Activated CD4-positive, alpha-beta T cell treated with anti-CD3 and anti-CD28 coated beads, Interleukin-2, Interleukin-4, amounts not matched to agents 100 ng/mL and 50 ng/mL, durations not matched to agents 16 hours and 8 hours (primary cell): ENCODE measurements at places on chromosomes 5 and 9.

DNA sequence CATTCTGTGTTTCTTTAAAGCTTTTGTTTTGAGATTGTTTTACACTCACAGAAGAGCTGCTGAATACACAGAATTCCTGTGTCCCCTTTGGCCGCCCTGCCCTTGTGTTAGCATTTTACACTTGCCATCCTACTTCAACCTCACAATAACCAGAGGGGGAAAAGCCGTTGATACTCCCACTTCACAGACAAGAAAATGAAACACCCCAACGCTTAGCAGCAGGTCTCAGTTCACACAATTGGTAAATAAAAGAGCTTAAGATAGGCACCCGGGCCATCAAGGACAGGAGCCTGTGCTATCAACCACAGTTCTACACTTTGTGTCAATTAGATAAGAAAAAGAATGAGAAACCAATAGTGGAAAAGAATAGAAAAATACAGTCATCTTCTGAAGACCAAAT, 178.0 kb downstream of the SYK start:
- no peak for DNase-seq

DNA sequence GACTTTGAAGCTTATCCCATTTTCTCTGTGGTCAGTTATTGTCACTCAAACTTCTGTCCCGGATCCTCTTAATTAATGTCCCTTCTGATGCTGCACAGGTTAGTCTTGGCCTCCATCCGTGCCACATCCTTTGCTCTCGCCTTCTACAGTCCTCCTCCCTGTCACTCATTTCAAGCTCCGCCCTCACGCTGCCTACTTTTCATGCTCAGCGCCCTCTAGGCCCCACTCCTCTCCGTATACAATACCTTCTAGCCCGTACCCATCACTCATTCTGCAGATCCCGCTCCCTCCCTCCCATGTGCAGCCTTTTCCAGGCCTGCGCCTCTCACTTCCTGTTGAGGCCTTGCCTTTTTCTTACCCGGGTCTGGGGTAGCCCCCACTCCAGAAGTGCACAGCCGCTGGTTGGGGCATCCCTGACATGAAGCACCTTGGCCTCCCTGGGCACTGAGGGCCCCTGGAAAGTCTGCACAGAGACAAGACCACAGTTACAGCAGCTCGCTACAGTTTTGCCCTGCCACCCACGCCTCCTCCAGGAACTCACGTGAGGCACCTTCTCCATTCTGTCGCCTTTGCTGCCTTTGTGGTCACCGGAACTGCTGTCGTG, 88.5 kb upstream of the SLC25A48 start:
- DNase-seq: no peak

DNA sequence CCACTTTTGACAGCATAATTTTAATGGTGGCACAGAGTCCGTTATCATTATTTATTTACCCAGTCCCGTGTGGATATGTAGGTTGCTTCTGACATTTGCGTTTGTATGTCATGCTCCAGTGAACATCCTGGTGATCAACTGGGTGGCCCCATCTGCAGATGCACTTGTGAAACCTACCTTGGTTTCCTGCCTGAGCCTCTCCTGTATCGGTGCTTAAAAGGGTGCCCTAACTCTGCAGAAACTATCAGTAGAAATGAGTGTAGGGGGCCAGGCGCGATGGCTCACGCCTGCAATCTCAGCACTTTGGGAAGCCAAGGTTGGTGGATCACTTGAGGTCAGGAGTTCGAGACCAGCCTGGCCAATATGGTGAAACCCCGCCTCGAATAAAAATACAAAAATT, 92.1 kb upstream of the IER5L start:
- DNase-seq: peak; percentile 70

GRCh38 chr9:1009101-1009707, 32.7 kb downstream of the DMRT3 start:
- DNase-seq: peak; percentile 80

DNA sequence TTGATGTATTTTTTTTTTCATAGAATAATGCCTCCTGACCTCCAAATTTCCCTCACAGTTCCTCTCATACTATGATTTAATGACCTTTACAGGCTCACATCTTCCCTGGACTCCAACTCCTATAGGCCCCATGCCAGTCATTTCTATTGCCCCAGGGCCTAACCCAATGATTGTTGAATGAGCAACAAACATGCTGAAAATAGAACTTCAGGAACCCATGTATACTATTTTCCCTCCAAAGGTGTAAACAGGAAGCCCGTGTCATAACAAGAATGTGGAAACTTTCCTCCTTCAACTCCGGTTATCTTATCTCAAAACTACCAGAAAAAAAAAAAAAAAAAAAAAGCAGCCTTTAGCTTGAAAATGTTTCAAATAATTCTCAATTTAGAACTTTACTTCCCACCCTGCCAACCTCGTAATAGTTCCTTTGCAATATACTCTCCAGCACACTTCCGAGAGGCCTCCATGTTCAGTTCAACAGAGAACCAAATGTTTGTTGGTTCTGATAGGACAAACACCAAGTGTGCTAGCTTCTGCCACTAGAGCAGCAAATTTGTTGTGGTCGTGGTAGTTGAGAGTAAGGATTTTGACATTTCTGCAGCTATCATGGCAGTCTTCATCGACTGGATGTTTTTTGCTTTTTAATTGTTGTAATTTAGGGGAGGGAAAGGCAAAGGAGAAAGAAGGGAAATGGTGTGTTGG, 25.8 kb downstream of the TRPM6 start:
- DNase-seq: peak; percentile 34

- DNase-seq: no peak
These were observed 166.6 kb downstream of the ROR2 start for GRCh38 chr9:91783411-91783810.

GRCh38 chr9:71962328-71962727, 50.9 kb downstream of the C9orf85 start:
- DNase-seq: no peak
